Temporal lobe (tissue), 4 donors: ENCODE measurements at places on chromosomes 4 and X. TPM values are rescaled to one million over a fixed set of nuclear protein-coding genes. Genes with fewer than 3 reads are reported as not detected.

F9 gene
- total RNA-seq = not detected

VCX3B gene
- not detected for total RNA-seq

CENPE gene
- total RNA-seq = 3.4 TPM

MAGEA1 gene
- total RNA-seq = not detected

MAGED4 gene
- 119 TPM for total RNA-seq

MTMR8 gene
- total RNA-seq = 3.2 TPM

BCLAF3 gene
- total RNA-seq = 39.1 TPM

TMPRSS11F gene
- not detected for total RNA-seq

SPACA5 gene
- 0.25 TPM for total RNA-seq

NSUN7 gene
- total RNA-seq = 6.9 TPM

ZAR1 gene
- 0.25 TPM for total RNA-seq

RBMXL3 gene
- not detected for total RNA-seq

BST1 gene
- total RNA-seq = 2.7 TPM

DCAF8L2 gene
- total RNA-seq = not detected

SRPK3 gene
- total RNA-seq = 0.25 TPM

TXK gene
- 0.98 TPM for total RNA-seq

HERC5 gene
- total RNA-seq = 2.0 TPM

PLRG1 gene
- total RNA-seq = 56.5 TPM

SPATA18 gene
- 1.2 TPM for total RNA-seq

AMBN gene
- total RNA-seq = 0.25 TPM

CABS1 gene
- not detected for total RNA-seq

APOO gene
- total RNA-seq = 25.8 TPM

SPATA4 gene
- total RNA-seq = 0.49 TPM

JCHAIN gene
- total RNA-seq = not detected

PAK3 gene
- total RNA-seq = 85.8 TPM

TLR6 gene
- 0.49 TPM for total RNA-seq

TLR8 gene
- under 0.01 TPM for total RNA-seq

SPANXA2 gene
- total RNA-seq = not detected

SLC35A2 gene
- 7.1 TPM for total RNA-seq

HS3ST1 gene
- total RNA-seq = 4.4 TPM

CLTRN gene
- 0.25 TPM for total RNA-seq

TLL1 gene
- 0.98 TPM for total RNA-seq

MAGED4B gene
- total RNA-seq = 103 TPM
